ENCODE measurements at places on chromosomes 4 and X.

- H3K4me3 ChIP-seq = no peak overlapping the region
- peaks cover 38% of the 10 kb centered on the region for H3K36me3 ChIP-seq
- no peaks in the 10 kb centered on the region for H3K27me3 ChIP-seq
- H3K27ac ChIP-seq = no peak overlapping the region
Observed at GRCh38 chr4:909821-910220, 22.3 kb downstream of the GAK start.

- H3K36me3 ChIP-seq = no peaks in the 10 kb centered on the region
- H3K27ac ChIP-seq = no peak overlapping the region
- H3K27me3 ChIP-seq = no peaks in the 10 kb centered on the region
- H3K4me3 ChIP-seq = no peak overlapping the region
- H3K4me1 ChIP-seq = peaks cover 5% of the 10 kb centered on the region
- DNase-seq = no peak
Observed at GRCh38 chr4:73862322-73862721, 6.9 kb upstream of the CXCL1 start.

DNA sequence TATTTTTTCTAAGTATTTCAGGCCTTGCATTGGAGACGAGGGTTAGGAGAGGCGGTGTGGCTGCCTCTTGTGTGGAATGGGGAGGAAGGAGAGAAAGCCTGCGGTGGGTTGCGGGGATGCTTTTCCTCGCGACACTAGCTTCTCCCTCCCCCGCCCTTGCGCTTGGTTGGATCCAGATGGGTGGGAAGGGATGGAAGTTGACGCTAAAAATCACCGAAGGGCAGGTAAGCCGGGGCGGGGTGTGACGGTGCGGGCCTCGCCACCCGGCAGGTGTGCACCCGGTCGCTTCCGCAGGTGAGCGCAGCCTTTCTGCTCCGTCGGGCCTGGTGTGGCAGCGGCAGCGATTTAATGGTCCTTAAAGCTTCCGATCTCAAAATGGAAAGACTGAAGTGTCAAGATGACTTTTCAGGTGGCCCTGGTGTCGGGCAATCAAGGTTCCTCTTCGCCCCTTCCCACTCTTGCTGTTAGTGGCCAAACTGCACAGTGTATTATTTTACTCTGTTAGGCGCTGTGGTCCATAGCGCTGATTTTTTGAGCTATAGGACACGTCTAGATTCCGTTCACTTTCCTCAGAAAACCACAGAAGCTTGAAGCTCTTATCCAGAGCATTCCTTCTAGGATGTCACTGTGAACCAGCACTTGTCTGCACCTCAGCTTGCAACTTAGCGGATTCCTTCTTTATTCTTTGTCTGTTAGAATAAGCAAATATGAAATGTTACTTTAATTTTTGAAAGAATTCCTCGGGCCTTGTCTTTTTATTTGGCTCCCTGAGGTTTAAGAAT, 765 bp downstream of the ENOPH1 start:
- no peaks in the 10 kb centered on the region for H3K27me3 ChIP-seq
- peak overlapping the region; percentile 93 for H3K4me3 ChIP-seq
- H3K36me3 ChIP-seq = peaks cover 19% of the 10 kb centered on the region
- H3K27ac ChIP-seq = peak overlapping the region; percentile 98
- DNase-seq = peak; percentile 77

- H3K27ac ChIP-seq = no peak overlapping the region
- H3K4me3 ChIP-seq = no peak overlapping the region
- no peak for DNase-seq
- no peaks in the 10 kb centered on the region for H3K36me3 ChIP-seq
- no peaks in the 10 kb centered on the region for H3K27me3 ChIP-seq
- H3K4me1 ChIP-seq = peaks cover 10% of the 10 kb centered on the region
Observed at GRCh38 chrX:72105436-72105835, 26.3 kb downstream of the RTL5 start.

DNA sequence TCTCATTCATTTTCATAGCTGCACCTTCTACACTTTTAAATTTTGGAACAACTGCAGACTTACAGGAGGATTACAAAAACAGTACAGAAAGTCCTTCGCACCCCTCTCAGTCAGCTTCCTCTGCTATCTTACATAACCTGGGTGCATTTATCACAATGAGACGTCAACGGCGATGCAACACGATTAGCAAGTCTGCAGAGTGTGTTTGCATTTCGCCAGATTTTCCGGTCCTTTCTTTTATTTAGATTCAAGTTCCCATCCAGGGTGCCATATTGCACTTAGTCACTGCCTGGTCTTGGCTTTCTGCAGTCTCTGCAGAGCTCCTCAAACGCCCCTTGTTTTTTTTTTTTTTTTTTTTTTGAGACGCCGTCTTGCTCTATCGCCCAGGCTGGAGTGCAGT, 85.9 kb downstream of the ASMT start:
- H3K4me1 ChIP-seq = no peaks in the 10 kb centered on the region
- no peaks in the 10 kb centered on the region for H3K36me3 ChIP-seq
- H3K4me3 ChIP-seq = no peak overlapping the region
- no peak for DNase-seq

DNA sequence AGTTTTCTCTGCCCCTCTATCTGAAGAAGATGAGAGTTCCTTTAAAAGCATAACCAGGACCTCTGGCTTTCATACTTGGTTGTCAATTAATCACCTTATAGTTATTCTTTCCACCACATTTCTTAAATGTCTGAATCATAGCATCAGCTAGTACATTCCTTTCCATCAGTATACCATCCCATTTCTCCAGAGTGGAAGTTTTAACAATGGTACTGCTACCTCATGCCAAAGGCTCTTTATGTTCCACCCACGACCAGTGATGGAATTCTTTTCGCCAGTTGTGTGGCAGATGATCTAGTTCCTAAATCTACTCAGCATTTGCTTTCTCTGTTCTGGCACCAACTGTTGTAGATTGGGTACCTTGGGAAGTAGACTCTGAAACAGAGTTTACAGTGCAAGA, 379.8 kb downstream of the ZNF674 start:
- H3K4me1 ChIP-seq = no peaks in the 10 kb centered on the region
- H3K27me3 ChIP-seq = no peaks in the 10 kb centered on the region
- no peaks in the 10 kb centered on the region for H3K36me3 ChIP-seq
- DNase-seq = no peak

GRCh38 chrX:2643880-2644279, 47.2 kb upstream of the CD99 start:
- H3K27ac ChIP-seq = no peak overlapping the region
- H3K4me3 ChIP-seq = no peak overlapping the region
- peaks cover 7% of the 10 kb centered on the region for H3K36me3 ChIP-seq

DNA sequence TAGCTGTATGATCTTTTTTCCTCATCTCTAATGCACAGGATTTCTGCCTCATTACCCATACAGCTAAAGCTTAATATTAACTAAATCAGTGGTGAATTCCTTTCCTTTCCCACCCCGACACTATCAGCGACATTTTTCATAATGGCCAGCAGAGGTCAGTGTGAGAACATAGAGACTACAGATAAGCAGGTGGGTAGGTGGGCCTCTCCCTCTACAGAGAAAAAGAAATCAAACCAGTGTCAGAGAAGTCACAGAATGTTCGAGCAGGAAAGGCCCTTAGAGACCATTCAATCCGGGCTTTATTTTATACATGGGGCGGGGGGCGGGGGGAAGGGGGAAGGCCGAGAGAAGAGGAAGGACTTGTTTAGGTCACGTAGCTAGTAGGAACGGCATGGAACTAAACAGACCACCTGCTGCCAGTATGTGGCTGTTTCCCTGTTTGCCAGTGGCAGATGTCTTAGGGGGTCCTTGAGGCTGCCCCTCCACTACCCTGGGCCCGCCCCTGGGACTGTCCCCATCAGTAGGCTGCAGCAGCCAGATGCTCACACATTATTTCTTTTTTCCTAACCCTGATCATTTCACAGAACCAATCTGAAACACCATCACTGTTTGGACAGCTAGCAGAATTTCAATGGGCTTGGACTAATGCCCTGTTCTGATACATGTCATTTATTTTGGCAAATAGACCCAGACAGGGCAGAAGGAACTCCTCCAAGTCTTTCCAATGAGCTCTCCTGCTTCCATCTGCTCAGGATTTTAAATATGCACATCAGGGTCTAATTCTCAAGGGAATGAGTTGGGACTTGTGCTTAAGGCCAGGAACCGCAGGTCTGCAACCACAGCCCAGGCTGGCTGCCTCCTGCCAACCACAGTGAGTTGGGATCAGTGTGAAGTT, 133.4 kb downstream of the ATG4A start:
- H3K4me1 ChIP-seq = no peaks in the 10 kb centered on the region
- no peak overlapping the region for H3K27ac ChIP-seq
- no peaks in the 10 kb centered on the region for H3K27me3 ChIP-seq
- DNase-seq = no peak
- no peaks in the 10 kb centered on the region for H3K36me3 ChIP-seq

DNA sequence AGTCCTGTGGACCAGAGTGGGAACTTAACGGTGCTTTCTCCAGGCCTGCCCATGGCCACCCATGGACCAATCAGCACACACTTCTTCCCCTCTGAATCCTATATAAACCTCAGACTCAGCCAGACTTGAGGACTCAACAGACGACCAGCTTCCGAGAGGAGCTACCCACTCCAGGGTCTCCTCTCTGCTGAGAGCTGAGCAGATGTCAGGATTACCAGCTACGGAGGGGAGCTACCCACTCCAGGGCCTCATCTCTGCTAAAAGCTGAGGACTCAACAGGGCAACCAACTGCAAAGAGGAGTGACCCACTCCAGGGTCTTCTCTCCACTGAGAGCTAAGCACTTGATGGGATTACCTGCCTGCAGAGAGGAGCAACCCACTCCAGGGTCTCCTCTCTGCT, 80.0 kb upstream of the DDX60 start:
- H3K27me3 ChIP-seq = no peaks in the 10 kb centered on the region
- no peak overlapping the region for H3K27ac ChIP-seq
- DNase-seq = no peak

GRCh38 chr4:147480891-147481576, at the start of gene EDNRA:
Gene EDNRA (plus strand): TSS chr4:147481097. CDS start chr4:147485682, 4,585 bp downstream.
- peak within 1 kb of the TSS; percentile 75 for H3K27ac ChIP-seq
- H3K27me3 ChIP-seq = peaks cover 4% of the 10 kb centered on the region
- H3K36me3 ChIP-seq = no peaks in the 10 kb centered on the region

- H3K4me1 ChIP-seq = no peaks in the 10 kb centered on the region
- H3K27me3 ChIP-seq = no peaks in the 10 kb centered on the region
- no peaks in the 10 kb centered on the region for H3K36me3 ChIP-seq
- DNase-seq = no peak
- no peak overlapping the region for H3K4me3 ChIP-seq
Observed at GRCh38 chrX:151870602-151871001, 42.1 kb upstream of the MAGEA4 start.

Measured in upper lobe of right lung (tissue), 1 donor.